Foreskin fibroblast (primary cell): ENCODE measurements at places on chromosomes 12 and 14.

GRCh38 chr14:70934084-70934483, 26.8 kb downstream of the PCNX1 start:
- peak; percentile 22 for DNase-seq

DNA sequence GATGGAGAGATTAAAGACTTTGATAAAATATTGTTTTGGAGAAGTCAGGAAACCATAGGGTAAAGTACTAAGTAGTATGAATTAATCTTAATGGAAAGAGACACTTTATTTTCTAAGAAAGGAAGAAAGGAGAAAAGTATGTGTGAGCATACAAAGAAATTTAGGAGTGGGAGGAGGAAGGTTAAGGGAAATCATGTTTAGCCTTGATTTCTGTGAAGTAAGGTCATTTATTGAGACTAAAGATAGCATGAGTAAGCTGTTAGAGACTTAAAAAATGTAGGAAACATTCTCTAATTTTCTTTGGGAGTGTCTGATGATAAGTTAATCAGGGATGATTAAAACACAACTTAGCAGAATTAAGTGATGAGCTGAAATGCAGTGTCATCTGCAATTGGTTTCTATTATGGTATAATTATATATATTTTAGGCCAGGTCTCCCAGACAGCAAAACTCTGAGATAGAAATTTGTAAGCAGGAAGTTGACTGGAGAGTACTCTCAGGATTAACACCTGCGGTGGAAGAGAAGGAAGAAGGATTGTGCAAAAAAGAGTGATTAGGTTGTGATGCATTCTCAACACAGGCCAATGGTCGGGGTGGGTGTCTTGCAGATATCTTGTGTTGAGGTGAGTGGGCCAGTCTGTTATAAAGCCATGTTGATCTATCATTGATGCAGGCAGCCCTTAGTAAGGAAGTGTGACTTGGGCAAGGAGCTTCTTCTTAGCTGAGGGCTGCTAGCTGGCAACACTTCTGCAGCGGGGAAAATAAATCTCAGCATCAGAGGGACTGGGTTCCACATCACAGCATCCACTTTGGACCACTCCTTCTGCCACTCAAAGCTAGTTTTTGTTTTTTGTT, 256.2 kb downstream of the AEBP2 start:
- no peak for DNase-seq

DNA sequence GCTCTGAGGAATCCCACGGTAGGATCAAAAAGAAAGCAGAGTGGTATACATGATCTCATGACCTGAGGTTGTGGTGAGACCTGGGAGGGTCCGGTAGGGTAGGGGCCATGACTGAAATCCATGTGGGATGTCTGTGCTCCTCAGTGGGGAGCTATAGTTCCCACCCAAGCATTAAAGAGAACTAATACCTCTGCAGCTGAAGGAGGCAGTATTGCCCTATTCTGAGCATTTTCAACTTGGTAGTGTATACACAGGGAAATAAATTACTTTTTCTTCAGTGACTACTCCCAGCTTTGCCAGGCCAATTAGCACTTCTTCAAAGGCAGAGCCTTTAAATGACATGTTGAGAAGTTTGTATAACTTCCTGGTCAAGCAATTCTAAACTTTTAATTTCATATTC, 613.8 kb downstream of the KCNH5 start:
- DNase-seq, result no peak

GRCh38 chr12:52613384-52614030, 4.9 kb downstream of the KRT73 start:
- DNase-seq, result no peak

- DNase-seq, result no peak
Measured at GRCh38 chr14:65208548-65208947, 106.2 kb upstream of the MAX start.

- no peak for DNase-seq
Measured at GRCh38 chr12:116153983-116154382, 123.5 kb downstream of the MED13L start.
